ENCODE measurements at places on chromosomes 4 and X. TPM values are rescaled to one million over a fixed set of nuclear protein-coding genes. Genes with fewer than 3 reads are reported as not detected.

RAB9B gene
- polyA plus RNA-seq: 15.4 TPM

DCAF12L2 gene
- not detected for polyA plus RNA-seq

HNRNPH2 gene
- 56.3 TPM for polyA plus RNA-seq

NMU gene
- polyA plus RNA-seq: 4.3 TPM

APELA gene
- polyA plus RNA-seq: not detected

UGT2B10 gene
- polyA plus RNA-seq: not detected

PAGE4 gene
- not detected for polyA plus RNA-seq

SSX4 gene
- not detected for polyA plus RNA-seq

MFAP3L gene
- polyA plus RNA-seq: 43.4 TPM

All from Purkinje cell (primary cell).